ENCODE measurements at places on chromosomes 4 and X. TPM values are rescaled to one million over a fixed set of nuclear protein-coding genes. Genes with fewer than 3 reads are reported as not detected.

The POU3F4 gene
- polyA plus RNA-seq = not detected

GRCh38 chr4:18566970-18567799 lies 545.6 kb upstream of the LCORL start:
- DNase-seq = no peak

DNA sequence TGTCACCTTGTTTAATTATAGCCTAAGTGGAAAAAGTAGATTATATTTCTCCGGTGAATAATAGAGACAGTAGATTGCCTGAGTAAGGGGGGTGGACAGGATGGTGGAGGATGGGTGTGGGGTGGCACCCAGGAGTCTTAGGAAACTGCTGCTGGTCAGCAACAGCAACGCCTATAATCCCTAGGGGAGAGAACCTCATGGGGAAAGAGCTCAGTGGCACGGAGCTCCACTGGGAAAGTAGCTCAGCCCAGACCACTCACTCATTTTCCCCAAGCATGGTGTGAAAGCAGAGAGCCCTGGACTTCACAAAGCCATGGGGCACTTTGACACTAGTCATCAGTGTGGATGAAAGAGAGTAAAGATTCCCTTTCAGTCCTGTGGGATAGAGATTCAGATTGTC lies 31.1 kb downstream of the METTL14 start:
- DNase-seq = no peak

- DNase-seq = no peak
Observed at GRCh38 chr4:93199492-93199891, 629.1 kb upstream of the ATOH1 start.

- peak; percentile 84 for DNase-seq
Observed at GRCh38 chr4:121711263-121712000, 14.7 kb upstream of the ANXA5 start.

All from BJ (cell line).